ENCODE measurements at places on chromosomes 4 and X. TPM values are rescaled to one million over a fixed set of nuclear protein-coding genes. Genes with fewer than 3 reads are reported as not detected.

HS3ST1 gene
- not detected for total RNA-seq

GRCh38 chrX:81890521-81890920 is 688.6 kb downstream of the SH3BGRL start:
- DNase-seq: no peak

DNA sequence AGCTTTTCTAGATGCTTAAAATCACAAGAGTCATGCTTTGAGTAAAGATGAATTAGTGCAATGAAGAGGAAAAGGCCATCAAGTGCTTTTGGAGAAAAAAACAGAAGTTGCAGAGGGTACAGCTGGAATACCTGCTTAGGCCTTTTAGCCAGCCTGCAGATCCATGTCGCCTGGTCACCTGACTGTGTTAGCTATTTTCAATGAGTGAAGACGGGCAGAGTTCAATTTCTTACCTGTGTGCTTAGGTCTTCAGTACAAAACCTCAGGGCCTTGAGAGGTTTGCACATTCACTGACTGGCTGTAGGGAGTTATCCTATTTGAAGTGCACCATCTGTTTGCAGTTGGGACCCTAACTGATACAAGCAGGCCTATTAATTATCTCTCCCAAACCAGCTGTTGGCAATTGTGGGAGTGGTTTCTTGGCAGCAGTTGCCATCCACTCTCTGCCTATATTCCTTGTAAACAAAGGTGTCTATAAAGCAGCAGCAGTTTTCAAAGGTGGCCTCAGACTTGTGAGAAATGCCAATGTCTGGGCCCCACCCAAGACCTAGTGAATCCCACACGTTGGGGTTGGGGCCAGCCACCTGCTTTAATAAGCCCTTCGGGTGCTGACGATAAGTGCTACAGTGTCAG is 16.3 kb upstream of the FAT1 start:
- no peak for DNase-seq

- DNase-seq: peak; percentile 27
These were observed 131.3 kb downstream of the FHDC1 start for GRCh38 chr4:153067376-153067775.

STATH gene
- total RNA-seq: not detected

DNA sequence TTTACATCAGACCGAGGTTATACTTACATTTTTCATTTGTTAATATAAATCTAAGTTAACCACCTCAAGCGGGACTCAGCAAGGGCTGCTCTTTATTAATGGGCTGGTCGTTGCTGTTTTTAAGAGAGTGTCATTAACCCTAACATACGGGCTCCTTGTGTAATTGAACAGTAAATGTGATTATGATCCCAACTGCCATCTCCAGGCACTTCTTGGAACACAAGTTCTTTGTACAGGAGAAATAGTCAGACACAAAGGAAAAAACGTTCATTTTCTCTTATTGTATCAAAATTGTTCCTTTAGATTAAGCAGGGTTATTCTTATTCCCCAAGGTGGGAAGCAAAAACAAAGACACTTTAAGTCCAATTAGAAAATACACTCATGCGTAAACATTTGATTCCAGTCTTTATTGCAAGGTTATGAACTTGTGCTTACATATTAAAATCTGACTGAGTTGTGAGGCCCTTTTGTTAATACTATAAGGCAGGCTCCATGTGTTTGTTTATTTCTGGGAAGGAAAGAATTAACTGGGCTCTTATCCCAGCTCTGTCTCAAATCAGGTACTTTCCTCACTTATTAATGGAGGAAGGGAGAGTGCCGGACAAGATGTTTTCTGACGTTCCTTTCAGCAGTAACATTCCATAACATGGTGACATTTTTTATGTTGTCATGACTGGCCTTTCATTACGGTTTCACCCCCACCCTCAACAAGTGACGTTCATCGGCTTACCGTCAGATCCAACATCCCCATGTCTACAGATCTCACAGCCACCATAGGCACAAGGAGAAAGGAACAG is 95.9 kb downstream of the RASL11B start:
- DNase-seq: no peak

DNA sequence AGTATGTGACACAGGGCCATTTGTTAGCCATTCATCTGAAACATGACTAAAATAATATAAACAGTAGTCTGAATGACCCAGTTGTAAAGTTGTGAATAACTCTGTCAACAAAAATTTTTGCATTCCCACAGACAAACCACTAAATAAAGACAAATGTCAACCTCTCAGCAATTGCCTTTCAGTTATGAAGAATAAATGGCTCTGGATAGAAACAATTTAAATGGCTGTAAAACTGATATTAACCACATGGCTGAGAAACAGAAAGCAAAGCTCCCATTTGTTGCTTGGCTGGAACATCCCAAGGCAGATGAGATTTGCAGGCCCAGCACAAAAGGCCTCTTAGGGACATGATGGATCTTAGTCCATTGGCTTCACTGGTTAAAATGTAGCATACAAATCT is 296.3 kb downstream of the GALNTL6 start:
- DNase-seq: no peak

Data from SJSA1 (cell line).